ENCODE measurements at places on chromosomes 1 and 21. TPM values are rescaled to one million over a fixed set of nuclear protein-coding genes. Genes with fewer than 3 reads are reported as not detected.
A peak's percentile ranks its signal among the peaks of the same experiment; 100 is the strongest.

Gene LUZP1
- polyA plus RNA-seq, result 55.8 TPM

Gene TGFB2
- 1.3 TPM for polyA plus RNA-seq

Gene MIXL1
- not detected for polyA plus RNA-seq

Gene HPCA
- polyA plus RNA-seq, result not detected

Gene RNU1-1
- not detected for polyA plus RNA-seq

Gene PTGFRN
- 15.2 TPM for polyA plus RNA-seq

Gene GBP6
- polyA plus RNA-seq, result not detected

Gene SLC45A1
- 3.3 TPM for polyA plus RNA-seq

Gene SLX9
- polyA plus RNA-seq, result 34.4 TPM

Gene MMP23B
- polyA plus RNA-seq, result not detected

Gene LYPLA2
- 46.3 TPM for polyA plus RNA-seq

Gene GJA9
- not detected for polyA plus RNA-seq

Gene ERG
- 1.2 TPM for polyA plus RNA-seq

Gene ZNF695
- 2.0 TPM for polyA plus RNA-seq

- DNase-seq, result no peak
These were observed 22.9 kb upstream of the LEFTY2 start for GRCh38 chr1:225963735-225964530.

DNA sequence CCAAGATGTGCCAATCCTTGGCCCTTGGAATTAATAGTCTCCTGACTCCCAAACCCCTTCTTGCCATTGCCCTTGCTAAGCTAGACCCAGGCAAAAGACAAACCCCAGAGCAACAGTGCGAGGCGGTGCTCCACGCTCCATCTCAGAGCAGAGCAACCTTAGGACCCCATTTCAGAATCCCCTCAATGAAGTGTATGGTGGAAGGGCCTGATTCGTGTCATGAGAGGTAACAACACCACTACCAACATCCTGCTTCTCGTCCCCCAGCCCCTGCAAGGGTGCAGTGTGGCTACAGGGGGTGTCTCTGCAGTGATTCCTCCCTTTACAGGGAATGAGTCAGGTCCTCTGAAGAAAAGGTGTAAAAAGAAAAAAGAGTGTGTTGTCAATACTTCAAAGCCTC, 103.9 kb upstream of the IRF2BP2 start:
- no peak for DNase-seq

DNA sequence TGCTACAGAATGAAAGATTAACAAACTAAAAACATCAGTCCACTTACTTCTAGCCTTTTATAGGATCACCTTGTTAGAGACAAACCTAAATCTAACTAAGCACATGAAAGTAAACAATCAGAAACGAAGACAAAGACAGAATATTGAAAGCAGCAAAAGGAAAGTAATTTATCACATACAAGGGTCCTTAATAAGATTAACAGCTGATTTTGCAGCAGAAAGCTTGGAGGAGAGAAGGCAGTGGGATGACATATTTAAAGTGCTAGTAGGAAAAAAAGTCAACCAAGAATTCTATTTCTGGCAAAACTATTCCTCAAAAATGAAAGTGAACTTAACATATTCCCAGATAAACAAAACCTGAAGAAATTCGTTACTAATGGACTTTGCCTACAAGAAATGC, 286.4 kb downstream of the RWDD3 start:
- no peak for DNase-seq

DNA sequence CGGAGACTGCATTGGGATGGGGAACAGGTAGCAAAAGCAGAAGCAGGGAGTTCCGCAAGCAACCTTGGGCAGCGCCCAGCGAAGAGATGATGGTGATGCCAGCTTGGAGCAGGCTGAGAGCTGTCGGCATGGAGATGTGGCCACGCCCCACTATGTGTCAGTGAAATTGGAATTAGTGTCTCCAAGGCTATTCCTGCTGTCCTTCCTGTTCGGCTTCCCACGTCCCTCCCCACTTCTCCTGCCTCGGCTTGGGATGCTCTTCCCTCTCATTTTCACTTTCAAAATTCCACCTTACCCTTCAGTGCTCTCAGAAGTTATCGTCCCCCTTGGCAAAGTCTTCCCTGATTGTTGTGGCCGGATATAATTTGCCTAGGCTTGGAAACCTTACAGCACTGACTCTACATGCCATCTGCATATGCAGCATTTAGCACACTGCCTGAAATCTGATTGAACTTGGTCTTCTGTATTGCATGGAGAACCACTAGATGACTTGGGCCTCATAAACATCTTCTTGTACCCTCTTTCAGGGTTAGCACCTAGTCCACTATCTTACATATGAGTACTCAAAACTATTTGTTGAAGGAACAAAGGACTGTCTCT, 270.7 kb upstream of the RUNX1 start:
- DNase-seq, result peak; percentile 54

- peak; percentile 92 for DNase-seq
These were observed 26.8 kb downstream of the PTTG1IP start for GRCh38 chr21:44846485-44847260.

GRCh38 chr1:164320790-164321731, 237.9 kb upstream of the PBX1 start:
- DNase-seq, result peak; percentile 41

GRCh38 chr21:15604413-15604812, 125.4 kb upstream of the USP25 start:
- peak; percentile 53 for DNase-seq

- no peak for DNase-seq
These were observed 62.6 kb downstream of the KIF21B start for GRCh38 chr1:200960948-200961340.

- DNase-seq, result no peak
These were observed 1.3 kb downstream of the KRTAP12-4 start for GRCh38 chr21:44653123-44653522.

- DNase-seq, result peak; percentile 41
These were observed 50.1 kb downstream of the NENF start for GRCh38 chr1:212482637-212483441.

GRCh38 chr21:26781331-26781730, 63.9 kb downstream of the ADAMTS1 start:
- DNase-seq, result no peak

- peak; percentile 18 for DNase-seq
These were observed 14.4 kb upstream of the ZNF362 start for GRCh38 chr1:33241866-33242265.

- no peak for DNase-seq
These were observed 63.4 kb upstream of the NEK2 start for GRCh38 chr1:211738691-211739301.

DNA sequence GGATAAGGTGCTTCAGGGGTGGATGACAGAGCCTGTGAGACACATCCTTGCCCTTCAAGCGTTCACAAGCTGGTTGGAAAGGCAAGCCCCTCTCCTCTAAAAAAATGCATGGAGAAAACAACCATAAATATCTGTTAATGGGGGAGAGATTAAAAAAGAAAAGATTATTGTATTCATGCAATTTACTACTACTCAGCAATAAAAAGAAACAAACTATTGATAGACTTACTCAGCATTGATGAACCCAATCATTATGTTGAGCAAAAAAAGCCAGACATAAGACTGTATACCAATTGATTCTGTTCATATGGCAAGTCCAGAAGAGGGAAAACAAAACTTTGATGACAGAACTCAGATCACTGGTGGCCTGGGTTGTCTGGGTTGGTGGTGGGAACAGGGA, 138.7 kb upstream of the IRF2BP2 start:
- no peak for DNase-seq

- no peak for DNase-seq
These were observed 9.5 kb downstream of the COL16A1 start for GRCh38 chr1:31694069-31694963.

GRCh38 chr1:39266269-39266668, 61.8 kb downstream of the MACF1 start:
- peak; percentile 15 for DNase-seq

DNA sequence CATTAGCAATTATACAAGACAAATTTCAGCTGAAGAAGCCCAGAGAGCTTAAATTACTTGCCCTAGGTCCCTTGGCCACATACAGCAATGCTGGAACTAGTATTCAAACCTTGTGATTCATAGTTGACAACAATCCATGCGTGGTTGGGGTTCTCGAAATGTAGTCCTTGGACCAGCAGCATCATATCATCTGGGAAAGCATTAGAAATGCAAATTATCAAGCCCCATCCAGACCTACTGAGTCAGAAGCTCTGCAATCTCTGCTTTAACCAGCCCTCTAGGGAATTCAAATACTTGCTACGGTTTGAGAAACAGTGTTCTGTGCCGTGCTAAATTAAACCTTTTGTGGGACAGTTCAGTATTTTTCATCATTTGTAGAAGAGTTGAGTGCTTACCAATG, 65.1 kb downstream of the CLIC6 start:
- DNase-seq, result peak; percentile 65

DNA sequence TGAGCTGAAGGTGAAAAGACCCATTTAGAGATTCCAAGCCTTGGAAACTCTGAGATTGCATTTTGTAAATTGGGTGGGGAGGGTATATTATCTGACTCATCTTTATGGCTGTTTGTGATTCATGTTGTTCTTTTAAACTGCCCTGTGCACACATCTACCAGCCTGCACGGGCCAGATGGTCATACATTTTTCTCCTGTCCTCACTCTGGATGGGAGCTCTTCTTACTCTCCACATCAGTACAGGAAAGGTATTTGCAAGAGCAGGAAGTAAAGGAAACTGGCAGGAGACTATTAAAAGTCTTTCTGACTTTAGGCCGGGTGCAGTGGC, 14.3 kb upstream of the NMNAT2 start:
- peak; percentile 7 for DNase-seq

DNA sequence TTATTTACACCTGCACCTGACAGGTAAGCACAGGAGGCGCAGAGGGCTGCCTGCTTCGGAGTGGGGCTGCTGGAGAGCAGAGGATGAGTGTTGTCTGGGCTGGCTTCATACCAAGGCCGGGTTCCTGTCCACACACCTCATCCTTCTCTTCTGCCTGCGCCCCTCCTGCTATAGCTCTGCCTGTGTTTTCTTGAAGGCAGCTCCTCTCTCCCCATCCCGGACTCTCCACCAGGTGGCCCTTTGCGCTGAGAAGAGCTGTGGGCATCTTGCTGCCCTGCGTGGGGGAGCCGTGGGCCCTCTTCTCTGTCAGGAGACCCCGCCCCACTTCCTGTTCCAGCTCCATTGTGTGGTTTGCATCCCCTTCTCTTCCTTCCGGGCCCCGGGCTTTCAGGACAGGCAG, 35.0 kb downstream of the ARHGEF10L start:
- no peak for DNase-seq

- peak; percentile 6 for DNase-seq
These were observed 134.5 kb downstream of the LIPI start for GRCh38 chr21:14076143-14076806.

DNA sequence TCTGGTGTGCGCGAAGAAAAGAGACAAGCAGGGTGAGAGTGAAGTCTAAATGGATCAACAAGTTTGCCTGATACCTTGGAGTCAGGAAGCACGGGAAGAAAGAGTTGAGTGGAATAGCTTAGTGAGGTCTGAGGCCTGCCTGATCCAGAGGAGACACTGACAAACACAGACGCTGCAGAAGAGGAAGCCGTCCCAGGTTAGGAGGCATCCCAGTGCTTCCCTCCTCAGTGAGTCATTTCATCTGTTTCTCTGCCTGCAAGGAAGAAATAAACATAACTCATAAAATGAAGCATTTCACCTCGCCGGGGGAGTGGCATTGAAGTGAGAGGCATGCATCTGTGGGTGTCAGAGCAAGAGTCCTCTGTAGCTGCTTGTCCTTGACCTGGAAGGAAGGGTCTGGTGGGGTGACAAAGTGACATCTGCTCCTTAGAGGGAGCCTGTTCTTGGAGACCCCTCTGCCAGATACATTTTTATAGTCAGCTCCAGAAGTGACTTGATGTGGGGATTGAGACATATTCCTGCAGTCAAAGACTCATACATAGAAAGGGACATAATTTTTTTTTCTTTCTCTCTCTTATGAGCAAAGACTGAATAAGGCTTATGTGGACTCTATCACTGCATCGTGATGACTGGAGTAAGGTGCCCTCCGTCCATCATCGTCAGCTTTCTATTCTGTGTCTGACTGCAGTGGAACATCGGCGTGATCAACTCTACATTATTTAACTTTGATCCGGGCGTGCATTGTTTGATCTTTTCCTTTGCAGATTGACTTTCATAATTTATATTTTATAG, 256.7 kb downstream of the KIF26B start:
- DNase-seq, result peak; percentile 24

DNA sequence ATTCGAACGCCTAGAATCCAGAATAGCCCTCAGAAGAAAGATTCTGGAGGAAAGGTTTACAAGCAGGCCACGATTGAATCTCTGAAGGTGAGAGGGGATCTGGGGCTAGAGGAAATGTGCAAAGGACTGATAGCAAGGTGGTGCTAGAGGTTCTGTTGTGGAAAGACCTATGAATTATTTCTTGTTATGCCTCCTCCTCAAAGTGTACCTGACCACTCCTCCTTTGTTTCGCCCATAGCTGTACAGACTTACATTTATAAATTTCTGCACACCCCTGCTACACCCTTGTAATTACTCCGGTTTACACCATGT, 986 bp downstream of the TCEANC2 start:
- no peak for DNase-seq

GRCh38 chr21:41121785-41122415, 46.1 kb upstream of the BACE2 start:
- DNase-seq, result peak; percentile 75

GRCh38 chr1:23369335-23370013, at the start of gene ZNF436:
ZNF436 (minus strand) TSS chr1:23369836; CDS start chr1:23368005, 1,831 bp downstream.
- peak; percentile 85 for DNase-seq

GRCh38 chr1:41880261-41880660, 38.5 kb downstream of the HIVEP3 start:
- no peak for DNase-seq

GRCh38 chr1:214124281-214124805, 136.6 kb downstream of the PROX1 start:
- DNase-seq, result no peak

- DNase-seq, result no peak
These were observed 77.5 kb downstream of the SLC45A1 start for GRCh38 chr1:8395433-8395866.

GRCh38 chr21:41119901-41120300, 48.1 kb upstream of the BACE2 start:
- DNase-seq, result peak; percentile 11

DNA sequence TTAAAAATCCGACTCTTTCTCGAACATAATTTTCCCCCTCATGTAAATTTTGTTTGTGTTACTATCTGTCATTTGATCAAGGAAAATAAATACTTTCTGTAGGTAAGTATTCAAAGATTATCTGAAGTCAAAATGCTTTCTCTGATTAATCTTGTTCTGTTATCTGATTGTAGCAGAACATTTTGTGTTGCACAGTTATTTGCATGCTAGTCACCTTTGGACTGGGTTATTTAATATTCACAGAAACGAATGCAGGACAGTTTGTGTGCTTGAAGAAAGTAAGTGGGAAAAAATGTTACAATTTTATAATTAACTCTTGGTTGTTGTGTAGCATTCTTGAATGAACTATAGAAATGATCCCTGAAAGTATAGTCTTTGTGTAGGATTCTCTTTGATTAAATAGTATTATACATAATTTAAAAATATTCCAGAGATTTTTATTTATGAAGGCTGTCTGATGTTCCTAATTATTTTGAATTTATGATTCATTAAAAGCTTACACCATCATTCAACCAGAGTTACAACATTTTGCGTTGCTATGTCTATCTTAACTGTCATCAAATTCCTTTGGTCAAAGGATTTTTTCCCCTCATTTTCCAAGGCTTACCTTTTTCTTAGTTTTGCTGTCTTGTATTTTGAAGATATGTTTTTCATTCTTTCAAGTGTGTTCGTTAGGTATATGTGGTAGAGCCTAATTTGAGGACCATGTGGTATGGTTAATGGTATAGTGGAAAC, 176.6 kb downstream of the GIPC2 start:
- no peak for DNase-seq

- DNase-seq, result no peak
These were observed 227.2 kb downstream of the PTGER3 start for GRCh38 chr1:70820396-70820795.

GRCh38 chr1:207745839-207746767, 5.8 kb upstream of the CD46 start:
- DNase-seq, result no peak
